HFFc6 (cell line): ENCODE measurements at places on chromosomes 3 and 15. TPM values are rescaled to one million over a fixed set of nuclear protein-coding genes. Genes with fewer than 3 reads are reported as not detected.

GRCh38 chr15:85036716-85037115 is 55.1 kb downstream of the PDE8A start:
- DNase-seq: no peak

- no peak for DNase-seq
Observed at GRCh38 chr3:61649381-61650170, 88.2 kb downstream of the PTPRG start.

- peak; percentile 9 for DNase-seq
Observed at GRCh38 chr3:110430146-110430545, 641.5 kb upstream of the NECTIN3 start.

AGBL1 gene
- not detected in 3 replicates for total RNA-seq
